ENCODE measurements at places on chromosomes 1 and 21. TPM values are rescaled to one million over a fixed set of nuclear protein-coding genes. Genes with fewer than 3 reads are reported as not detected.

GRCh38 chr21:17003763-17004373 is 509.0 kb upstream of the CXADR start:
- no peak for DNase-seq

DNA sequence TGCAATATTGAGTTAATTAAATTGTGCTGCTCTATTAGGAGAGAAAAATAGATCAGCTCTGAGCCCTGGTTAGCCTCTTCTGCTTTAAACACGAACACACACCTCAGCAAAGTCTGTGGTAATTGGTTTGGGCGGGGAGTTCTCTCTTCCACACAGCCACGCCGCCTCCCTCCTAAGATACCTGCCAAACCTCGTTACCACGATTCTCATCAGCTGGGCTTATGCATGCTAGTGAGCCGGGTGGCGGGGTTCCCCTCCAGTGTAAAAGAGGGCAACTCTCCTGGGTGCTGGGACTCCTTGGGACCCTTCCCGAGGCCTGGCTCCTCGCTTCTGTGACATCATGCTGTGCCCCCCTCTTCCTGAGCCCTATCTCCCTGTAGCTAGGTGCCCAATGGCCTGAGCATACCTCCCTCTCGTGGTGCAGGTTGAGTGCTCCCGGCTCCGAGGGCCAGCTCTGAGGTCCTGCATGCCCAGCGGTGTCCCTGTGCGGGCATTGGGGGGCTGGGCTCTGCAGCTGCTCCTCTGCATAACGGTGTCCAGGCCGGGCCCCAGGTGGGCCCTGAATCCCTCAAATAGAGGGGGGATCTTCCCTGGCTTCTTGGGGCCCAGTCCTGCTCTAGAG is 182.9 kb downstream of the PRDM16 start:
- DNase-seq = no peak

GRCh38 chr1:205239078-205239477 is 11.3 kb downstream of the TMCC2 start:
- peak; percentile 66 for DNase-seq

- DNase-seq = no peak
Observed at GRCh38 chr1:206685334-206685768, 646 bp downstream of the MAPKAPK2 start.

- DNase-seq = no peak
Observed at GRCh38 chr1:3097861-3098260, 28.9 kb downstream of the PRDM16 start.

DNA sequence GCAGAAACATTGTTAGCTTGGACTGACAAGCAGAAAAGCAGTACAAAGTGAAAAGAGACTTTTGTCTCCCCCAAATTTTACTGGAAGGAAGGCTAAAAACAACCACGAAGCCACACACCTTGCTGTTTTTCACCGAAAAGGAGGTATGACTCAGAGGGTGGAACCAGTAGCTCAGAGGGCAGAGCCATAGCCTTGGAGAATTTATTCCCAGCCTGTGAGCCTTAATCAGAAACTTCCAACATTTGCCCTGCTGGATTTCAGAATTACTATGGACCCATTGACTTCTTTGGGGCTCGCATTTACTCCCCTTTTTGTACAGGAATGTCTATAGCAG is 32.0 kb downstream of the RPS6KC1 start:
- DNase-seq = no peak

GRCh38 chr1:69568421-69569174 is 876 bp downstream of the LRRC7 start:
- no peak for DNase-seq

GRCh38 chr1:83718338-83718737 is 280.6 kb downstream of the TTLL7 start:
- DNase-seq = no peak

DNA sequence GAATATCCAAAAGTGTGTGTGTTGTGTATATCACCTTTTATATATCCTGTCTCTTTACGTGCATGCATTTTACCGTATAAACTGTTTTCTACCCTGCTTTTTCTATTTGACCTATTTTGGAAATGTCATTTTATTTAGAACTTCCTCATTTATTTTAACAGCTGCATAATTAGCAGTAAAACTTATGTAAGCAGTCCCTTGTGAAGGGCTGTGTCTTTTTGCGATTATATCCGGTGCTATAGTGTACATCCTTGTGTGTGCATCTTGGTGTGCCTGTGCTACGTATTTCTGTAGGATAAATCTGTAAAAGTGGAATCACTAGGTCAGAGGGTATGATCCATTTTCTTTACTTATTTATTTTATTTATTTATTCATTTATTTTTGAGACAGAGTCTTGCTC is 7.2 kb downstream of the LGALS8 start:
- DNase-seq = no peak

DNA sequence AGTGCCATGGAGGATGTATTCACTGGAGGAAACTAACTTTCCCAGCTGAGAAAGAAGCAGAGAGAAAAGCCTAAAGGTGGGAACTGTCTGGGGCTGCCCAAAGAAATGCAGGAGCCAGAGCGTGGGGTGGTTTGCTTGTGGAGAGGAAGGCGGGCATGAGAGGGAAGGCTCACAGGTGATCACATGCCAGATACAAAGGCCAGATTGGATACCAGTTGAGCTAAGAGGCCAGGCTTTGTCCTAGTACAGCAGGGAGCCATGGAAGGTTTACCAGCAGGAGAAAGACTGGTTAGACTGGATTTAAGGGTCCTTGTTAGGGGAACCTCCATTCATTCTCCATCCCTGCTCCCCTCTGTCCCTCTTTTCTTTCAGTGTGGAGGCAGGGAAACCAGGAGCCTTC is 66.4 kb downstream of the BEND5 start:
- peak; percentile 58 for DNase-seq

- no peak for DNase-seq
Observed at GRCh38 chr1:25973610-25974321, 24.1 kb downstream of the PAFAH2 start.

The ROR1 gene
- 21.4 TPM for total RNA-seq

The MPL gene
- not detected for total RNA-seq

The ADAM30 gene
- not detected for total RNA-seq

The HMCN1 gene
- 3.8 TPM for total RNA-seq

The ATP1A2 gene
- total RNA-seq = 4.2 TPM

The SYPL2 gene
- total RNA-seq = 1.8 TPM

The ADARB1 gene
- total RNA-seq = 21.9 TPM
